Choroid plexus epithelial cell (primary cell): ENCODE measurements at places on chromosomes 7 and 10.

GRCh38 chr7:45104844-45105587 is 6.5 kb downstream of the TBRG4 start:
- no peak for DNase-seq

DNA sequence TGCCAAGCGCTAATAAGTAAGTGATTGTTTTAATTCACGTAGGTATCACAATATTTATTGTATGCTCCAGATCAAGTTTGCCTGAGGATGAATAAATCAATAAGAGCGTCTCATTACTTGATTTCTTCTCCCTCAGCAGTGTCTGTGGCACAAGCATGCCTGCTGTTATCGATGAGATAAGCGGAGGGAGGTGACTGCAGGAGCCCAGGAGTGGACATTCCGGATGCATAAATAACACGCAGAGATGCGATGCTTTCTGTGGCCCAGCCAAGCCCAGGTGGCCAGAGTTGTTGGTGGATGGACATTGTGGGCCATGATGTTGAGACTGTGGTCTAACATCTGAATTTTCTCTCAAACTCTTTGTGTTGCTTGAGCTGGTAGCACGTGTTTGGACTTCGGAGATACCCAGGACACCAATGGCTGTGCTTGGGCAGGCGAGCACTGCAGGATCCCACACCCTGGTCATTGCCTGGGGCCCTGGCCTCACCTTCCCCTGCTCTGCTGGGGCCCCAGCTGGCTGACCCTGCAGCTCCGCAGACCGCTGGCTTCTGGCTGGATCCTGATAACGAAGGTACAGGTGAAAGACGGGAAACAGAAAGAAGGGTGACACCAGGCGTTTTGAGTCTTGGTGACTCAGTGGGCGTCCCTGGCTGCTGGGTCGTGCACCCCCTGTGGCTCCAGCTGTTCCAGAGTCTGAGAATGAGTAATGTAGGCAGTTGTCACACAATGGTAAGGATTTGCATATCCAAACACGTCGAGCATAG is 31.2 kb upstream of the MNX1 start:
- DNase-seq: no peak

DNA sequence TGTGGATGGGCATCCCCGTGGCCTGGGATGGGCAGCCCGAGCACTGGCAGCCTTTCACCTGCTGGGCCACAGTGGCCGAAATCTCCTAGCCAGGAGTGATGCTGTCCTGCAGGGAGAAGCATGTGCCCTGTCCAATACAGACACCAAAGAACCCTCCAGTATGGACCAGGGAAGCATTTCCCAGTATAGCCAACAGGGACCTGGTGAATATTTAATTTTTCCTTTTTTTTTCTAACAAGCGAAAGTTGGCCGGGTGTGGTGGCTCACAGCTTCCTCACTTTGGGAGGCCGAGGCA is 11.0 kb downstream of the IMPDH1 start:
- DNase-seq: no peak

DNA sequence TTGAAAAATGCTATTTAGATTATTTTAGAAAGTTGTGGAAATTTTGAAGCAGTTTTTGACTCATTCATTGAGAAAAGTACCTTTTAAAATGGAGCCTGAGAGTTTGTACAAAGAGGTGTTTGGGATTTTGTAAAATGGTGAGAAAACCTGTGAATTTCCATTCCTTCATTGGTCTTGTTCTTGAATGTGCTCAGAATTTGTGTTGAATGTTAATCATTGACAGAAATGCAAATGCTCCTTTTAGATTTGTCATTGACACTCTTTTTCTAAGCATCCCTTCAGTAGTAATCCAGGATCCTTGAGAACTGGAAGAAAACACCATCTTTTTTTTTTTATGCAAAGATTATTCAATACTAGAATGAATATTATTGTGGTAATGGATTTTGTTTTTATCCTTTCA is 74.8 kb downstream of the LCOR start:
- DNase-seq: no peak

- DNase-seq: no peak
Observed at GRCh38 chr10:82267465-82267864, 392.5 kb downstream of the NRG3 start.

DNA sequence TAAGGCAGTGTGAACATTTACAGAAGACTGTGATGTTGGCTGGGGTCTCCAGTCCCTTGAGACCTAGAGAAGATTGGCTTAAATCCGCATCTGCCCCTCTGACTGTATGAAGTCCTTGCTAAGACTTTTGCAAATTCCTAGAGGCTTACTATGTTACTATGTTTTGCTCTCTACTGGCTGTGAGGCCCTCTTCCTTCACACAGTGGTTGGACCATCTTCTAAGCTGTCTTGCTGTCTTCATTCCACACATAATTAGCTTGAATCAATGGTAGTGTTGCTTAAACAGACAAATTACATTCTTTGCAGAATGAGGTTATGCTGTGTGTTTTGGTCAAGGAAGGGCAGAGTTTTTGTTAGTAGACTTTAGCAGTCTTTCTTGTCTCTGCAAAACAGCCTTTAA is 658.0 kb downstream of the TYW1 start:
- DNase-seq: no peak

- DNase-seq: peak; percentile 28
Observed at GRCh38 chr10:94264085-94264484, 98.7 kb downstream of the NOC3L start.

DNA sequence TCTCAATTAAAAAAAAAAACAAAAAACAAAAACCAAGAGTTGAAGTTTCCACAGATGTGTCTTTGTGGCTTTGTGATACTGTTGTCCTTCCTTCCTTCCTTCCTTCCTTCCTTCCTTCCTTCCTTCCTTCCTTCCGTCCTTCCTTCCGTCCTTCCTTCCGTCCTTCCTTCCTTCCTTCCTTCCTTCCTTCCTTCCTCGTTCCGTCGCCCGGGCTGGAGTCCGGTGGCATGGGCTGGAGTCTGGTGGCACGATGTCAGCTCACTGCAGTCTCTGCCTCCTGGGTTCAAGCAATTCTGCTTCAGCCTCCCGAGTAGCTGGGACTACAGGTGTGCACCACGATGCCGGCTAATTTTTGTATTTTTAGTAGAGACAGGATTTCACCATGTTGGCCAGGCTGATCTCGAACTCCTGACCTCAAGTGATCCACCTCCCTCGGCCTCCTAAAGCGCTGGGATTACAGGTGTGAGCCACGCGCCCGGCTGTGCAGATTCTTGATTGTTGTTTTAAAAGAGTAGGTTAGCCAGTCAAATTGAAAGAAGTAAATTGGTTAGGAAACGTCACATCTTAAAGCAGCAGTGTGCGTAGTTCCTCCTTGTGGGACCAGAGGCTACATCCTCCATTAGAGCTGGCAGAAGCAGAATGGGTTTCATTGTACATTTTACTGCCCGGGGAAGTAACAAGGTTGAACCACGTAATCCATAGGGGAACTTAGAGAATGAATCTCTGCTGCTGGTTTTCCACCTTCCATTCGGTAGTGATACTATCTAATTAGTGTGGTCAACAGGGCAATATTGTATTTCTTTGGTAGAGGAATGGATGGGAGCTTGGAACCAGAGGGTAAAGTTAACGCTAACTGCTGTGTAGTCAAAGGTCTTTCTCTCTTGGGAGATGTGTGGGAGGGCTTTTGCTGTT is 20.6 kb downstream of the DNAJB6 start:
- DNase-seq: no peak

DNA sequence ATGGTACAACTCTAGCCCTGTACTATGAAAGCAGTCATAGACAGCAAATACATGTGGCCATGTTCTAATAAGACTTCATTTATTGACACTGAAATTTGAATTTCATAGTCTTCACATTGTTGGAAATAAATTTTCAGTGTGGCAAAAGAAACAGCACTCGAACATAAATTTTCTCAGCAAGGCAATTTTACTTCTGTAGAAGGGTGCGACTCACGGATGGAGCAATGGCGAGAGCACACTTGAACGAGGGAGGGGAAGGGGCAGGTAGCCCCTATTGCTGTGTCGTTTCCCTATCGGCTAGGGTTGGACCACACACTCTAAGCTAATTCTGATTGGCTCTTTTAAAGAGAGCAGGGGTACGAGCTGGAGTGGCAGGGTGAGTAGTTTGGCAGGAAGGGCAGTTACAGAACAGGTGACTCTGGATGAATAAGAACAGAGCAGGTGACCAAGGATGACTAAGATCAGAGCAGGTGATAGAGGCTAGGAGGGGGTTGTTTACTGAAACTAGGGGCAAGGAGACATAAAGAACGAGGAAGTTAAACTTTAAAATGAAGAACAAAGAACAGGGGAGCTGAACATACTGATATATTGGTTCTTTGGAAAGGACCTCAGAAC is 52.0 kb downstream of the LRRC4 start:
- DNase-seq: no peak

GRCh38 chr10:86392723-86393094 is 26.1 kb upstream of the GRID1 start:
- no peak for DNase-seq

DNA sequence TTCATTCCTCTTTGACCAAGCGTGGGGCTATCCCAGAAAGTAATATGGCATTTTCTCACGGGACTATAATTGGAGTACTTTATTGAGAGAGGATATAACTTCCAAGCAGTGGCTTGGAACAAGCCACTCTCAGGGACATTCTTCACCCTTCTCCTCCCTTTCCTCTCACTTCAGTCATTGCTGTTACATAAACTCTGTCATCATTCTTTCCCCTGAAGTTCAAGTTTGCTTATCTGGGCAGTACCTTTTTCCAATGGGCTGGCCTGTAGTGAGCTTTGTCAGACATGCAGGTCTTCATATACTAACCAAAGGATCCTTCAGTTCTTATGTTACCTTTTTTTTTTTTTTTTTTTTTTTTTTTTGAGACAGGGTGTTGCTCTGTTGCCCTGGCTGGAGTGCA is 58.7 kb upstream of the KMT2E start:
- DNase-seq: no peak

DNA sequence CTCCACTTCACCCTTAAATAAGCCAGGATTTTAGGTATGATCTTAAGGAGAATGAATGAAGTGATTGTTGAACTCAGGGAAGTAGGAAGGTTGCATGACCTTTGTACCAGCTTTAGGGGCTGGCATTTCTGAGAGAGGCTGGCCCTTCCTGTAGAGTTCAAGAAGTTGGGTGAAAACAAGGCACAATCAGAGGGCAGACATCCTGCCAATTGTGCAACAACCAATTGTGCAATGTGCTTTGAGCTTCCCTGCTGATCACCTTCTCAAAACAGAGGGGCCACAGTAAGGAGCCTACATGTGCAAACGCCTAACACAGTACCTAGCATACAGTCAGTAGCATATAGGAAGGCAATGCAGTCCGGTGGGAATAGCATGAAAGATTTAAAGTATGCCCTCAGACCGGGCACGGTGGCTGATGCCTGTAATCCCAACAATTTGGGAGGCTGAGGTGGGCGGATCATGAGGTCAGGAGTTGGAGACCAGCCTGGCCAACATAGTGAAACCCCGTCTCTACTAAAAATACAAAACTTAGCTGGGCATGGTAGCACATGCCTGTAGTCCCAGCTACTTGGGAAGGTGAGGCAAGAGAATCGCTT is 5.4 kb downstream of the CPVL start:
- peak; percentile 10 for DNase-seq

GRCh38 chr10:30411263-30411662 is 22.7 kb upstream of the MAP3K8 start:
- no peak for DNase-seq

DNA sequence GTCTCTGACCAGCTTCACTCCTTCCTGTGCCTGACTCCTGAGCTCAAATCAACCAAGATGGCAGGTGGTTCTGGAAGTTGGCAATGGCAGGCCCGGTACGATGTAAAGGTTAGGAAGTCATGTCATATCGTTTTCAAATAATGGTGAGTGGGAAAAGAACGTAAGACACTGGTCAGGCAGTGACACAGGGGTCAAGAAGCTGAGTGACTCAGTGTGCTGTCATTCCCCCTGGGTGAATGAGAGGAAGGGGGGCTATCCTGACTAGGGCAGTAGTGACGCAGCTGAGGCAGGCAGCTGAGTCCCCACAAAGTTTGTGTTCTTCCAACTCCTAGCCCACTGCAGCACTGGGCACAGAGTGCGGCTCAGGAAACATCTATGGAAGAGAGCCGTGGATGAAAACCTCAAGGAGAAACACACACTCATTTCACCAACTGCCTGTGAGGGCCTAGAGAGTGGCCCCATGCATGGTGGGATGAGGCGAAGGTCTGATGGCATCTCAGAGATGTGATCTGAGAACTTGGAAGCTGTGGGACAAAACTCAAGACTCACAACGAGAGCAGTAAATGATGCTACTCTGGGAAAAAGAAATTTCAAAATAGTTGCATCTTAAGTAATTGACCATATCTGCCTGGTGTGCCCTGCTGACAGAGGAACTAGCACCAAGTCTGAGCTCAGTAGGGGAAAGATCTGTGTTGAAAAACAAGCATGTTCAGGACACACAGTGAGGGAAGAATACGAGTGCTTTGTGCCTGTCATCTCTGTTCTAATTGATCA is 23.2 kb downstream of the CREB3L2 start:
- peak; percentile 96 for DNase-seq
